ENCODE measurements at places on chromosomes 6 and 20.
A peak's percentile ranks its signal among the peaks of the same experiment; 100 is the strongest.

DNA sequence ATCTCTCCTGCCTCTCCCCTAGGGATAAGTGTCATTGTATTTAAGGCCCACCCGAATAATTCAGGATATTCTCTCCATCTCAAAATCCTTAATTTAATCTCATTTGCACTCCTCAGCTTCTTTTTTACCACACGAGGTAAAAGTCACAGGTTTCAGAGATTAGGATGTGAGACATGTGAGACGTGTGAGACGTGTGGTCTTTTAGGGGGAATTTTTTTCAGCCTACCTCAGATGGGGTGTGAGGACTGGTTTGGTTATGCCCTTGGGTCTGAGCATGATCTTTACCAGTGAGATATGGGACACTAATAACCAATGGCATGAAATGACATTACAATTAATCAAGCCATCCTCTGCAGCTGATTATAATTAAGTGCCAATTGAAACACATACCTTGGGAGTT, 324.2 kb downstream of the BMP2 start:
- DNase-seq = no peak

- DNase-seq = peak; percentile 10
Measured at GRCh38 chr6:100881707-100882040, 545 bp upstream of the ASCC3 start.

GRCh38 chr20:46485431-46485830, 27.9 kb downstream of the ZNF334 start:
- no peak for DNase-seq

- DNase-seq = no peak
Measured at GRCh38 chr6:158815379-158815724, 3.8 kb downstream of the EZR start.

DNA sequence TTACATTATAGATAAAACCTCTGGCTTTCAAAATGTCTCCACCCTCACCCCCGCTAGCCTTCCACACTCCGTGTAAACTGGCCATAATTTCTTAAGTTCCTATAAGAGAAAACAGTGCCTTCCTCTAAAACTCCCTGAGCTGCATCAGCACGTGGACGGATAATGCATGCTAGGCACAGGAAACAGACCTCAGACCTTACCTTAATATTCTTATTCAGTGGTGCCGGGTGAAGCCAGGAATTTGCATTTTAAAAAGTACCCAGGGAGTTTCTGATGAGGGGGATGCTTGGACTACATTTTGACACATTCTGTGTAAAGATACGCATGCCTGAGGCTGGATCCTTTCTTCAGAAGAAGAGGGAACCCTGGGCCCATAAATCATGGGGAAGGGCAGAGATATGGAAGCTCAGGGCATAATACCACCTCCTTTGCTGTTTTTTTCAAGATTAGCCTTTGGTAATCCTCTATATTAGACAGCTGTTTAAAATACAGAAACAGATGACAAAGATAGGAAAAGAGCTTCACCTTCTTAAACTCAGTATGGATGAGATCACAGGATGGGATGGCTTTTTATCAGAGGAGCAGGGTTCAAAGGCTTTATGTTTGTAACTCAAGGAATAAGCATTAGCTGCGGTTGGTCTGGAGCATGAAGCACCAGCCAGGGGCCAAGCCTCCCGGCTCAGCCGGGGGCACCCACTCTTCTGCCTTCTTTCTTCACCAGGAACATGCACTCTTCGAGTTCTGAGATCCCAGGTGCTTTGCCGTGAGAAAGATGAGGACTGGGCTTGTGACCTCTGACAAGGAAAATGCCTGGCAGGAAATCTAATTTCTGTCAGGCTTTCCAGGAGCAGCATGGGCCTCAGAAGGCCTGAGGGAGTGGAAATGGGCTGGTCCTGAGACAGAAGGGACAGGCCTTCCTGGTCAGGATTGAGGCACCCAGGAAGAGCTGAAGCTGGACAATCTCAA, 218.1 kb upstream of the SOX4 start:
- no peak for DNase-seq

- DNase-seq = no peak
Measured at GRCh38 chr6:43671801-43672690, 15.5 kb downstream of the MRPS18A start.
